ENCODE measurements at places on chromosomes 1 and 21.
A peak's percentile ranks its signal among the peaks of the same experiment; 100 is the strongest.

- DNase-seq, result peak; percentile 84
These were observed 107.6 kb downstream of the ETS2 start for GRCh38 chr21:38913120-38913892.

DNA sequence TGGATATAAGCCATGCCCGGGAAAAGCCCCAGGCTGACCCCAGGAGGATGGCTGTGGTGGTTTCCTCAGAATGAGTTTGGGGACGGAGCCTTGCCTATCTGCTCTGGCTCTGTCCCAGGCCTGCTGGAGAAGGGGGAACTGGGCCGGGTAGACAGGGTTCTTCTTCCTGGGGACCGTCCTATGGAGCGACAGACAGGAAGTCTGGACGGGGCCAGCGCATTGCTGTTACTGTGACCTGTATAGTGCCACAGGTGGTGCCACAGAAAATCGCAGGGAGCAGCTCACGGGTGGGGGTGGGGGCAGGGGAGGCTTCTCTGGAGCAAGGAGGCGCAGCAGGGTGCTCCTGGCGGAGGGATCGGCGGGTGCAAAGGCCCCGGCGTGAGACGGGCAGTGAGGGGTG is 36.4 kb downstream of the CFAP74 start:
- no peak for DNase-seq

GRCh38 chr1:211676106-211676583 is 724 bp upstream of the NEK2 start:
- DNase-seq, result no peak

DNA sequence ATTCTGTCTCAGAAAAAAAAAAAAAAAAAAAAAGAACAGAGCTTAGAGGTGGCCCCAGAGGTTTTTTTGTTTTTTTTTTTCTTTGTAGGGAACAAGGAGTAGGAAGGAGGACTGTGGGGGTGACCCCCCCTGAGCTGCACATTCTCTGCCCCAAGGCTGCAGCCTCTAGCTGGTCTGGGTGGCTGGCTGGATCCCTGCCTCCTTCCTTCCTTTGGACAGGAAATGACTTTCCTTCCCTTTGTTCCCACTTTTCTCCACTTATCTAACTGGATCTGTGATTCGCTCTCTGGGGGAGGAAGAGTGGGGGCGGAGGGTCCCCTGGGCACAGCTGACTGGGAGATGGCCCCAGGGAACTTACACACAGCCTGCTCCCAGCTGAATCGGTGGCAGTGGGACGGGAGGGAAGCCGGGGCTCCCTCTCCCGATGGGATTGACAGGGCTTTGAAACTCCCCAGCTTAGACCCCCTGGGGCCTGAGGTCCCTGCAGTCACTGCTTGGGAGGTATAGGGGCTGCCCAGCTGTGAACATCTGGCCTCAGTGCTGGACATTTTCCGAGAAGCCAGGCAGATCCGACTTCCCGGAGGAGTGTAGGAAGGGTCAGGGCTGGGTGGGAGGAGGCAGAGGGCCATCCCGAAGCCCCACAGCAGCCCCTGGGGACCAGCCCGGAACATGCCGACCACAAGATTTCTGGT is 2.1 kb downstream of the FBLIM1 start:
- peak; percentile 85 for DNase-seq

DNA sequence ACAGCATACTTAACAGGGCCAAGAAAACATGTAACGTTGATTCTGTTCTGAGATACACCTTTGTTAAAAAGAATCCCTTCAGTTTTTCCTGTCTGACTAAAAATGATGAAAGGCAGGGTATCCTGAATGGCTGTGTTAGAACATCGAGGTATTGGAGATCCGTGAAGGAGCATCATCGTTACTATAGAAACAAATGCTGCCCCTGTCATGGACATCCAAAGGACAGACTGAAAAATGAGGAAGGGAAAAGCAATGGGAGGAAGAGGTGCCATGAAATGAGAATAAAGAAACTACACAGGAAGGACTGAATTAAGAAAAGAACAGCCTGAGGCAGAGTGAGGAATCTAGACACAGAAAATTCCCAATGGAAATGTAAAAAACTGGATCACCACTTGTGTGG is 257.9 kb downstream of the PDE4B start:
- DNase-seq, result no peak

DNA sequence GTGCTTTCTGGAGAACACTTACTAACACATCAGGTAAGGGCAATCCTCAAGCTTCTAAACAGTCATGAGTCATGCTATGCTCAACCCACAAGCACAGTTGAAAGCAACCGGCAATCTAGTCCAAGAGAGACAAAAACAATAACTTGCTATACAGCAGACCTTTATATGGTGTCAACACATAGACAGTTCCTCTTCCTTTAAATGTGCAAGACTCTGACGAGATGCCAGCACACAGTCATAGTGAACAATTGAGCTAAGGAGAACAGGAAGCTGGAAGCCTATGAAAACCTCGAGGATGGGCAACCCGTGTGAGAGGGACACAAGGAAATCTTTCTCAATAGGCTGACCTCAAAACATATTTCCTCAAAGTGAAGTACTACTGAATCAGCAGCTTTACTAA is 5.3 kb downstream of the ADIPOR1 start:
- DNase-seq, result peak; percentile 85

DNA sequence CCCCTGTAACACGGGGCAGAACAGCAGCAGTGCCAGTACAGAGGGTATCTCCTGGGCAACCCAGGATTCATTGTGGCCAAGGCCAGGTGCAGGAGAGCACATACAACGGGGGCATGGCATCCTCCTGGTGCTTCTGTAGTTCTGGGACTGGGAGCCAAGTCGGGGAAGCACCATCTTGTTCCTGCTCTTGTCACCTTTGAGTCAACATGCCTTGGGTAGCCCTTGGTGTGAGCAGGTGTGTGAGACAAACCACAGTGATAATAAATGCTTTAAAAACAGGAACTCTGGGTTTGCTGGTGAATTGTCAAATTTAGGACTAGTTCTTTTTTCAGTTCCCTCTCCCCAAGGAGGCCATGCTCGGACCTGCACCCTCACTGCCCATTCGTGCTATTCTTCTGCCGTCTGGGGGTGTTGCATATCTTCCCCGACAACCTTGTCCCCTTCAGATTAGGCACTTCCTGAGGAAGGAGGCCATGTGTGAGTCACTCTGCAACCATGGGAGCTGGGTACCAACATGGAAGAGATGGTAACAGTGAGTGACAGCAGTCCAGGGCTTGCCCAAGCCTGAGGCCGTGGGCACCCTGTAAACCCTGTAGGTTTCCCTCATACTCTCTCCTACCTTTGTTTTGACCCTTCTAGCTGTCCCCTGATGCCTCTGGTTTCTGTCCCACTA is 150.2 kb downstream of the GRIK3 start:
- no peak for DNase-seq

DNA sequence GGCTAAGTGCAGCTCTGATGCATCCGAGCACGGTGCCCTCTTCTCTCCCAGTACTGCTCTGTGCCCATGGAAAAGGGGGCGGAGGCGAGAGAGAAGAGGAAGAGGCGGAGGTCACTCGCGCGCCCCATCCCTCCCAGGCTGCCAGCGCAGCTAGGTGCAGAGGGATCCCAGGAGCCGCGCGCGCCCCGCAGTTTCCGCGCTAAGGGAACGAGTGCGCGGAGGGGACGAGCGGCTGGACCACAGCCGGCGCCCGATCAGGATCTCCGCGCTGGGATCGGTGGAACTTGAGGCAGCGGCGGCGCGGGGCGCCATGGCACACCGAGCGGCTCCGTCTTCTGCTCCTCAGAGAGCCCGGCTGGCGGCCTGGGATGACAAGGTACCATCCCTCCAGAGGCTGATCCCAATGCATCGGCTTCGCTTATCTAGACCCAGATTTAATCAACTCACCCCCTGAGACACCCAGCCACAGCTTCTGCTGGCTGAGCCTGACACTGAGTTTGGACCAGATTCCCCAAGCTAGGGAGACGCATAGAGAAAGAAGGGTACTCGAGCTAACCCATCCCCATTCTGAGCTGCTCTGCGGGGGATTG is at the start of gene PTGFR:
Gene PTGFR (plus strand): TSS at position 114 of the 590 bp plus-strand sequence. CDS start 1,770 bp downstream, outside the sequence.
- DNase-seq, result peak; percentile 40

DNA sequence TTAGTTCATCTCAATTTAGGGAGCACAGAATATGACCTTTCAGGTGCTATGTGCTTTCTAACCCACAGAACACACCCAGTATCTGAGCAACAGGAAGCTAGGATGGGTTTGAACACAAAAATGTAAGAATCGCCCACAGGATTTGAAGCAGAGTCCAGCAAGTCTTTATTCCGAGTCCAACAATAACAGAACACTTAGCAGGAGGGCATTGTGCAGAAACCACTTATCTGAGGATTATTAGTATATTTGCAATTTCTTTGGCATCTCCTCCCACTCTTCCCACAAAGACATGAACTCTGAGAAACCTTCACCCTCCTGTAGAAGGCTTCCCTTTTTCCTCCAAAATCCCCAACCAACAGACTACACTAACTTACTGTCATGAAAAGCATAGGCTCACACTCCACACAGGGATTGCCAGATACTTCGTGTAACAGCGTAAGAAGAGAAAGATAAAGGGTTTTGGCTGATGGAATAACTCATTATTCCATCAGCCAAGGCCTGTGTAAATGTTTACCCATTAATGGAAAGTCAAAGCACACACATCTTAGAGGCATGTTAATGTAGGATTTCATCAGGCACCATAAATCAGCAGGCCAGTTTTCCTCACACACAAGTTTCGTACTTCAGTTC is 16.1 kb downstream of the SIPA1L2 start:
- DNase-seq, result peak; percentile 71

- no peak for DNase-seq
These were observed 60.3 kb downstream of the FH start for GRCh38 chr1:241459186-241459802.

DNA sequence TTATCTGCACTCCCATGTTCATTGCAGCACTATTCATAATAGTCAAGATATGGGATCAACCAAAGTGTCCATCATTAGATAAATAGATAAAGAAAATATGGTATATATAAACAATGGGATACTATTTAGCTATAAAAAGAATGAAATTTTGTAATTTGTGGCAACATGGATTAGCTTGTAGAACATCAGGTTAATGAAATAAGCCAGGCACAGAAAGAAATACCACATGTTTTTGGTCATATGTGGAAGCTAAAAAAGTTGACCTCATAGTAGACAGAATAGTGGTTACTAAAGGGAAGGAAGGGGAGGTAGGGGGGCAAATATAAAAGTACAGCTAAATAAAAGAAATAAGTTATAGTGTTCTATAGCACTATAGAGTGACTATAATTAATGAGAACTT is 68.5 kb downstream of the SCMH1 start:
- no peak for DNase-seq

DNA sequence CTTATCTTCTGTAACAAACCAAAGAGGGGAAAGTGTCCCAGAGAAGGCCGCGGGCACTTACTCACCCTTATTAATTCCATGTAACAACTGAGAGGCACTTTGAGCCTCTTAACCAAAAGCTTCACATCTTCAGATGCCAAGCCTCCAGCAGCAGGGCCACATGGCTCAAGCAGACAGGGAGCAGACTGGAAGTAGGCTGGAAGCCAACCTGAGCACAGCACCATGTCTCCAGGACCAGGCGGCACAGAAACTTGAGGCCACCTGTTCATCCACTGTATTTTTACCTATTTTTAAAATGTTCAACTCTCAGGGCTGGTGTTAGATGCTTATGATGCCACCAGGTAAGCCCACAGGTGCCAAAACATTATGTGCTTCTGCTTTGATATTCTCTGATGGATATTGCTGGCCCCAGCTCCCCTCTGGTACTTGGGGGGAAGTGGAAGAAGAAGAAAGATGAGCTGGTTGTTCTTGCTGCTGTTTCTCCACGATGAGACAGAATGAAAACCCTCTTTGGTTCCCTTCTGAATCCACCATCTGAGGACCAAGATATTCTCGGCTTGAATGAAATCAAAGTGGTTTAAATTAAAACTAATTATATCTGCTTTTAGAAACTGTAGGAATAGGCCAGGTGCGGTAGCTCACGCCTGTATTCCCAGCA is 30.6 kb upstream of the SDE2 start:
- no peak for DNase-seq

DNA sequence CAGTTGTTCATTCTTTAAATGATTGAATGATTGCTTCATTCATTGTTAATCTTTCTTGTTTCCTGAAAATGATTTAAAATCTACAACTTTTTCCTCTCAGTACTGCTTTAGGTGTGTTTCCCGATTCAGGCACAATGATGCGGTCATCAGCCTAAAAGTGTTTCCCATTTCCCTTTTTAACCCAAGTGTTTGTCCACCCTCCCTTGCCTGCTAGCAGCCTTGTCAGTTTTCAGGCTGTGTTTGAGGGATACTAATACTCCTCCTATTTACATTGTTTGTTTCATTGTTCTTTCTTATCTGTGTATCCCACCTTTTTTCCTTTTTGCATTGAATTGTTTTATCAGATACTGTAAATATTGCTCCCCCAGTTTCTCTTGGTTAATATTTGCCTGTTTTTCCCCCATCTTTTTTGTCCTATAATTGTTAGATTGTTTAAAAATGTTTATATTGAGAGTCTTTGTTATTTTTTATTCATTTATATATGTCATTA is 131.1 kb downstream of the KIAA0319L start:
- no peak for DNase-seq

- no peak for DNase-seq
These were observed 140.4 kb downstream of the COP1 start for GRCh38 chr1:176066709-176067108.

- DNase-seq, result no peak
These were observed 12.5 kb downstream of the CELA2B start for GRCh38 chr1:15488371-15488770.

DNA sequence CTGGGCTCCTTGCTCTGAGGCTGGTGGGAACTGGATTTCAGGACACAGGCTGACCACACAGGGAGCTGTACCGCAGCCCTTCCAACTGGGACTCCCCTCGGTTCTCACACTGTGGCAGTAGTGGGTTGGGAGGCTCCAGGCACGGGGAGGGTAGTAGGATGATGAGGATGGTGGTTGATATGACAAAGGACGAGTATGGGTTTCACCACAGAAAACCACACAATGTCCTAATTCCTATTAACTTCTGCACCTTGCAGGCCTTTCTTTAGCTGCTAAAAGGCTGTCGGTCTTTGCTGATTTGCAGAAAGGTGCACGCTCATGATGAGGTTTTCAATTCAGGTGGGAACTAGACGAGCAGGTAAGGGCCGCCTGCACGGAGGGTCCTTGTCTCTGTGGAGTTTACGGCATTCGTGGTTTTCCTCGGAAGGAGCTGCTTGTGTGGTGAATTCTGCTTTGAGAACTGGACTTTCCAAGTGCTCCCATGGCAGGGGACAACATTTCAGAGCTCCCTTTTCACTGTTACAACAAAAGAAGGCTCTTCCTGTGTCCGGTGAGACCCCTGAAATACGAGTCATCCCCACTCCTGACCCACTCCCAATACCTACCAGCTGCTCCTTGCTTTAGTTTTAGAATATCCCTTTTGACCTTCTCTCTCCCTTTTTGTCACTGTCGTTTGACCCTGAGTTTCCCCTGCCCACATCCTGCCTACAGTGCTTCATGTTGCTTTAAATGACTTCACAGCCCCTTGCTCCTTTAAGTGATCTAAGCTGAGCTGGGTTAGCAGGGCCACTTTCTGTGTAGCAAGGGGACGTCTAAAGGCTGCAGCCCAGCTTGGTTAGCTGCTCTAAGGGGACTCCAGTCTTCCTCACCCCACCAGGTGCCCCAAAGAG is 125.1 kb downstream of the MRPS6 start:
- DNase-seq, result no peak

DNA sequence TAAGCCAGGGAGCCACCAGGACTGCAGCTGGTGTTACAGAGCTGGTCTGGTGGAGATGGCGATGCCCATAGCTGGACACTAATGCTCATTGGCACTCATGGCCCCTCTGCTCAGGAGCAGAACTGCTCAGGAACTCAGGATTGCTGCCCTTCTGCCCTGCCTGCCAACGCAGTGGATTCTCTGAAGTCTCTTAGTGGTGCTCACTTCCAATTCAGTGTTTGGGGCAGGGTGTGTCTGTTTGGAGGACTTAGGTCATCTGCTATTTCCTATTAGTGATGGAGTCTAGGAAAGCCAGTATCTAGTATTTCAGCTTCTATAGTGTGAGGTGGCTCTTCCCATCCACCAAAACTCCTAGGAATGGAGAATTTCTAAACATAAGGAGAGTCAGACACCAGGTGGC is 29.1 kb downstream of the S100A10 start:
- no peak for DNase-seq

Data from fibroblast of mammary gland (primary cell).